ENCODE measurements at places on chromosomes 3 and 15.
A peak's percentile ranks its signal among the peaks of the same experiment; 100 is the strongest.

GRCh38 chr15:69154684-69155083, 5.8 kb upstream of the GLCE start:
- DNase-seq, result peak; percentile 68

DNA sequence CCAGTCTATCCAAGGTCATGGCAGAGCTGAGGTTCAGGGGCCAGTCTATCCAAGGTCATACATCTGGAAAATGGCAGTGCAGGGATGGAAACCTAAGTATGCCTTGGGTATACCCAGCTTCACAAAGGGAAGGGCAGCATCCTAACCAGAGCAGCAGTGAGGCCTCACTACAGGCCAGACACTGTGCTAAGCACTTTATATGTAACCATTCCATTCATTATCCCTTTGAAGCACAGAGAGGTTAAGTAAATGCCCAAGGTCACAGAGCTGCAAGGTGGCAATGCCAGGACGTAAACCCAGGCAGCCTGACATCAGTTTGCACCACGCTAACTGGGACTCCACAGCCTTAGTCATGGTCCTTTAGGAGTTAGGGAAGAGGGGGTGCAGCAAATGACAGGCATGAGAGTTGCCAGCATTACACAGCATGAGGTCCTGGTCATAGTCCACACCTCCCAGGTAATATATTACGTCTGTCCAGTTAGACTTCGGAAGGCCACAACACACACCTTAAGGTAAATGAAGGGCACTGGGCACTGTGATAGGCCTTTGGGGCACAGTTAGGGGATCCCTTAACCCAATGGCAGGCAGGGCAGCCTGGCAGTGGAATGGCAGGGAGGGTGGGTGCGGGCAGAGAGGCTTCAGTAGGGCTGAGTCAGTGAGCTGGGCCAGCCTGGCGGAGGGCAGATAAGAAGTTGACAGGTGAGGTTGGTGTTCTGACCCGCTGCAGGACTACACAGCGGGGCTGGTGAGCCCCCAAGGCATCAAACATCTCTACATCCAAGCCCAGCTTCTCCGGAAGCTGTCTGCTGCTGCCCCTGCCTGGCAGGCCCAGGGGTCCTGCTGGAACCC, 21.1 kb upstream of the CORO2B start:
- DNase-seq, result no peak

- DNase-seq, result no peak
These were observed 128.4 kb upstream of the ZBED2 start for GRCh38 chr3:111723293-111724215.

DNA sequence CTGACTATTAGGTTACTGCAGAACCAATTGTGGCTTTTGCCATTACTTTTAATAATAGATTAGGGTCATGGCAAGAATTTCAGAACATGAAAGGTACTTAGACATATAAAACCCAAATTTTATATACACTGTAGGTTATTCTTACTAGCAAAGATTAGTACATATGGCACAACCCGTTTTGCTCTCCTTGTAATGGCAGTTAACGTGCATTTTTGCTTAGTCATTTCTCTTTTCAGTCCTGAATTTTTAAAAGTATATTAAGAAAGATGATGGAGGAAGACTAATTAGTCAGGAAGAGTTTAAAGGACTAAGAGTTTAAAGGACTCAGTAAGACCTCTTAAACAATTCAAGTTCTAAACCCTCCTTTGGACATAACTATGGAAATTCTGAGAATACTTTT, 114.0 kb downstream of the PEAK1 start:
- no peak for DNase-seq

DNA sequence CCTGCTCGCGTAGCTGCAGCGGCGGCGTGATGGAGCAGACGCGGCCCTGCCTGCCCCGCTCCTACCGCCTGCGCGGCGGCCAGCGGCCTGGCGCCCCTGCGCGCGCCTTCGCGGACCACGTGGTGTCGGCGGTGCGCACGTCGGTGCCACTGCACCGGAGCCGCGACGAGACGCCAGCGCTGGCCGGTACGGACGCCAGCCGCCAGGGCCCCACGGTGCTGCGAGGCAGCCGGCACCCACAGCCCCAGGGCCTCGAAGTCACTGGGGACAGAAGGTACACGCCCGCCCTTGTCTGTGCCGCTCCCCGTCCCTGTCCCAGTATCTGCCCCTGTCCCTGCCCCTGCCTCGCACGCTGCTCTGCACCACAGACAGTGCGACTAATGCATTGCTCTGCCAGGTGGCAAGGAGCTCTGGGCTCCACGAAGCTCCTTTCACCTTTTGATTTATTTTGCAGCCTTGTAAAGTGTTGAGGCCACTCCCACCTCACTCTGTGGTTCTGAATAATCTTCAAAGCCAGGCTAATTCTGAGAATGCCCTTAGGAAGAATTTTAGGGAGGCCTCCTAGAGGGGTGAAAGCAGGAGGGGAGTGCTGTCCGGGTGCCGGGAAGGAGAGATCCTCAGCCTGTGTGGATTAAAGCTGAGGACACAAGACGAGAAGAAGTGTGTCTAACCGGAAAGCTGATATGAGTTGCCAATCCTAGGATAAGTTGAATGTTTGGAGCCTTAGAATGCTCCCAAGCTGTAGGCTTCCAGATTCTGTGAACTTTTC, 100.0 kb downstream of the THSD4 start:
- DNase-seq, result no peak

DNA sequence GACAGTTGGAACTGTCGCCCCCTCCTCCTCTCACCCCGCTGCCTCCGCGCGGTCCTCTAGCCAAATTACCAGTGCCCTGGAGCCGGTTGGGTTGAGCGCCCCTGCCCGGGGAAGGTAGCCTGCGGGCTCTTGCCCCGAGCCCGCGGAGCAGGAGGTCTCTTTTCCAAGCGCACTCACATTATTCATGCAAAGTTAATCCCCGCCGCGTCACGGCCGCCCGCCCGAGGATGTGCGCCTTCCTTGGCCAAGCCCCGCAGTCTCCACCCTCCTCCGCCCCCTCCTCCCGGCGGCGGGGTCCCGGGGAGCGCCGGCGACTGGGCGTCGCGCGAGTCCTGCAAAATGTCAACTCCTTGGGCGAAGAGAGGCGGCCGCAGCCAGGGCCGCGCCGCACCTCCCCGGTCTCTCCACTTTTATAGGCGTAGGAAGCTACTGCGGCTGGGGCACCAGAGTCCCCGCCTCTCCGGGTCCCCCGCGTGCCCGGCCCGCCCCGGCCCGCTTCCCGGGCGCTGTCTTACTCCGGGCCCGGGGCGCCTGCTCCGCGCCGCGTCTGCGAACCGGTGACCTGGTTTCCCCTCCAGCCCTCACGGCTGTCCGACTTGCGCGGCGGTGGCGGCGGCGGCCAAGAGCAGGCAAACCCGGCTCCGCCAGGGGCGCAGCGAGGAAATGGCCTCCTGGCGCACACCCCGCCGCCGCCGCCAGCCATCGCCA, at the start of gene THRB:
Gene THRB, minus strand, starts transcription at position 233 of the 708 bp plus-strand sequence.
- no peak for DNase-seq

DNA sequence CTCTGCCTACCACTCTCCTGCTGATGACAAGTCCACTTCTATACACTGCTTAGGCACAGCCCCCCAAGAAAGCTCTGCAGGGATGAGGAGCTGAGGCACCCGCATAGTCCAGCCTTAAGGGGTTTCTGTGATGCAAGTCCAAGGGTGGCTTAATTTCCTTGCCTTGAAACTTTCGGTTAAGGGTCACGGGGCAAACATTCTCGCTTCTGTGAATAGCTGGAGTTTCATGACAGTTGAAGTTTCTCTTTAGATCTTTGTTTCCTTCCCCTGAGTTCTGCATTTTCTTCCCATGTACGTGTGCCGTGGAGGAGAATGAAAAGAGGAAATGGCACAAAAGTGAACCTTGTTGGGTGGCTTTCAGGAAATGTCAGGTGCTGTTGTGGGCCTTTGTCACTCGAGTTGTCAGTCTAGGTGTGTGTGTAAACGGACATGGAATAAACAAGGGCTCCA, 7.0 kb downstream of the GPR160 start:
- no peak for DNase-seq

DNA sequence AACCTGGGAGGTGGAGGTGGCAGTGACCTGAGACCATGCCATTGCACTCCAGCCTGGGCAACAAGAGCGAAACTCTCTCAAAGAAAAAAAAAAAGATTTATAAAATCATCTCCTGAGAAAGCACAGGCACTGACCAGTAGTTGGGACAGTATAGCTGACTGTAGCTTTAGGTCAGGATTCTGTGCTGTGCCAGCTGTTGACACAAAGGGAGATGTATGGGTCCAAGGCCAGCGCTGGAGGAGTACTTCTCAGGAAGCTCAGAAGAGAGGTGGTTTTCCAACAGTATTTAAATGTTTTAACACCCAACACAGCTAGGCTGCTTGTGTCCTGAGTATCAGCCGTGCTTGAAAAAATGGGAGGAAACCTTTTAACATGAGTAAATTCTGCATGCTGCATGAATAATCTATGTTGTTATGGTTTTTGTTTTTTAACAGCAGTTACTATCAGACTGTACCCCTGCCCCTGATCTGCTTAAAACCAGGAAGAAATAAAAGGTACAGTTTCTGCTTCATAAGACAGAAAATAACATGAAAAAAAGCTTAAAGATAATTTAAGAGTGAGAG, 6.5 kb downstream of the RAMAC start:
- DNase-seq, result no peak

- no peak for DNase-seq
These were observed 26.5 kb downstream of the WNT7A start for GRCh38 chr3:13853256-13853977.

DNA sequence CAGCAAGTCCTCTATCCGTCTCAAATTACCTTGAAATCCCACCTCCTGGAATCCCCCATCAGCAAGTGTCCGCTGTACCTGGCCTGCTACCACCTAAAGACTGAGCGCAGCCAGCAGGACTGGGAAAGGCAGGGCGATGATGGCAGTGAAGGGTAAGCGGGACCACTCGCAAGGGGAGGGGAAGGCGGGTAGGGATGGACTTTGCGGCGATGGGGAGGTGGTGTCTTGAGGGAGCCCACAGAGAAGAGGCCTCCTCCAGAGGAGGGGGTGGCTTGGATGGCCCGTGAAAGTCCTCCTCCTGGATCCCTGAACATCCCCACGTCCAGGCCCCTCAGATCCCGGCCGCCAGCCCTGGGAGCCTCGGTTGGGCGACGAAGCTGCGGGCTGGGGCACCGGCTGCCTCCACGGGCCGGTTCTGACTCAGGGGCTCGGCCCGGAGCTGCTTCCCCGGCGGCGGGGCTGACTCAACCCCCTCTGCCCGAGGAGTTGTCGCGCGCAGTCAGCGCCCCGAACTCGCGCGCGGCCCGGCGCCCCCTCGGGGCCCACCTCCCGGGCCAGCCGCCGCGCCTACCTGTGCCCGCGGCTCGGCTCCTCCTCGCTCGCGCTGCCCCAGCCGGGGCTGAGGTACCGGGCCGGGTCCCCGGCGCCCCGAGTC, 512 bp downstream of the LARP6 start:
- peak; percentile 62 for DNase-seq

GRCh38 chr3:109045271-109046040, 72.5 kb downstream of the MORC1 start:
- no peak for DNase-seq

GRCh38 chr3:71523628-71524027, 59.9 kb downstream of the FOXP1 start:
- DNase-seq, result no peak

- DNase-seq, result no peak
These were observed 143.3 kb upstream of the GMNC start for GRCh38 chr3:191005790-191006189.

GRCh38 chr15:78623786-78624497, 3.1 kb upstream of the CHRNA3 start:
- no peak for DNase-seq

- DNase-seq, result no peak
These were observed 51.5 kb upstream of the AGTR1 start for GRCh38 chr3:148646126-148646665.

DNA sequence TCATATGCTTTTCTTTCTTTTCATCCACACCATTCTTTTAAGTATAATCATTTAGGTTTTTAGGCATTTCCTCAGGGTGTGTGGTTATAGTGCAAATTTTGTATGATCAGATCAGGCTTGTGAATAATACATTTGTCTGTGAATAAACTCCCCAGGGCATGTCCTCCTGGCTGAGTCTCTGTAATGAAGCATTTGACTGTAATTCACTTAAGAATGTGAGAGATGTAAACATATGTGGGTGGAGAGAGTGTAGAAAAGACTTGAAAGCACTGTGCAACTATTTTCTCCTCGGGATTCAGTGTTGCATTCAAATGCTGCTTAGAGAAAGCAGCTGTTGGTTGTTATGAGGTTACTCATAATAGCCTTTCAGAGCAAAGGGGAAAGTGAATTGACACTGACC, 996.5 kb downstream of the TUSC7 start:
- no peak for DNase-seq

- no peak for DNase-seq
These were observed 1141.0 kb downstream of the IGSF11 start for GRCh38 chr3:117893638-117894037.

DNA sequence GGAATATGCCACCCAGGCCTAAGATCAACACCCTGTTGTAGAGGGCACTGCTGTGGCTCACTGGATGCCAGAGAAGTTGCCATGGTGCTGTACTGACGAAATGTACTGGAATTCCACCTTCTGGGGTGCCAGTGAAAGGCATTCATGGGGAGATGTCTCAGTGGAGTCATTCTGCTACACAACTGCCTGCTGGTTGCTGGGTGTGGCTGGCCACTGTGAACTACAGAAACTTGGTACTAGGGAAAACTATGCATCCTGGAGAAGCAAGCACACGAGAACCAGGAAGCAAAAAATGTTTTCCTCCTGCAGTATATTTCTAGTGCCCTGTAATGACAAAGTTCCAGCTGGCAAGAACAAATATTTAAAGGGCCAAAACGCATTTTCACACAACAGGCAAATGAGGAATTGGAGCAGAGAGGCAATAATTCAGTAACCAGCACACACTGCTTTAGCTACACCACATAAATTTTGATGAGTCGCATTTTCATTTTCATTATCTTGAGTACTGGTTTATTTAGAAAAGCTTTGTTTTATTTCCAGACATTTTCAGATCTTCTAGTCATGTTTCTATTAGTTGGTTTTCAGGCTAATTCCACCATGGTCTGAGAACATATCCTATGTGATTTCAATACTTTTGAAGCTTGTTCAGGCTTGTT, 18.3 kb upstream of the RFX7 start:
- no peak for DNase-seq

DNA sequence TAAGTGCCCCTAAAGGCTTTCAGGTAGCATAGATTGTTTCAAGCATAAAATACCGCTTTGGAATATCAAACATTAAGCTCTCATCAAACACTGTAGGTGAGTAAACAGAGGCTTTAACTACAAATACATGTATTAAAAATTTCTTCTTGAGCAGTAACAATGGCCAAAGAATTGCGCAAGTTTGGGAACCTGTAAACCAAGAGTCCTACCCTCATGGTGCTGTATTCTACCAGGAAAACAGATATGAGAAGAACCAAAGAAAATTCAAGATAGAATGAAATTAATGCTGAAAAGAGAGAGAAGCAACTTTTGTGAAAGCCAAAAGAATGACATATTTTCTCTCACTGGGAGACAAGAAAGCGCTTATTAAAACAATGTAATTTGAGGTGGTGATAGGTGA, 45.5 kb downstream of the CPNE4 start:
- no peak for DNase-seq
